ENCODE measurements at places on chromosomes 7 and 10.

GRCh38 chr7:30907527-30908267 lies 4.0 kb upstream of the AQP1 start:
- DNase-seq: no peak

DNA sequence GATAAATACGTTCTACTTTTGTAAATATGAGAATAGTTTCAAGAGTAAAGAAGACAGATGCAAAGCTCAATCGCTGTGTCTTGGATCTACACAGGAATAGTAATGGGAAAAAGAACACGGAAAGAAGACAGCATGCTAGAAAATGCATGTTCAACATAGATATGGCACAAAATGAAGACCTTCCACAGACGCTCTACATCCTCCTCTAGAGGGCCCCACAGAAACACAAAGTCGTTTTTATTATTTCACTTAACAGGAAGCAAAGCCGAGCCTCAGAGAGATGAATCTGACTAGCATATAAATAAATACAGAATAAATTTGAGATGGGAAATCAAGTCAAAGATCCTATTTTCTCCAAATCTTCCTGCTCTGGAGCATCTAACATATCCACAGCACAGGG lies 292.6 kb downstream of the PARD3 start:
- no peak for DNase-seq

GRCh38 chr10:132563485-132564248 lies 26.1 kb downstream of the INPP5A start:
- DNase-seq: peak; percentile 75

DNA sequence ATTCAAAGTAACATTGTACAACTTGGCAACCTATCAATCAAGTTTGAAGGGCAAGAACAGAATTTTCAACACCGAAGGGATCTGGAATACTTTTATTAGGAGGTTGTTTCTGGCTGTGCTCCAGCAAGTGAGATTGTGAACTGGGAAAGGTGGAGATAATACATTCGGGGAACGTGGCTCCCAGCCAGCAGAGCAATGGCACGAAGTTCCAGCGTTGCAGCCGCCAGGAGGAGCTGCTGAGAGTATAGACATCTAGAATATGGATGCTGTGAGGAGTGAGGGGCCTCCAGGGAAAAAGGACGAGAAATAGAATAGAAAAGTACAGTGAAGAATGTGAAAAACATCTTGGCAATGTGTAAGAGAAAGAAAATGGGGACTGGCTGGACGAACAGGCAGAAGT lies 69.5 kb downstream of the TCERG1L start:
- DNase-seq: peak; percentile 72

DNA sequence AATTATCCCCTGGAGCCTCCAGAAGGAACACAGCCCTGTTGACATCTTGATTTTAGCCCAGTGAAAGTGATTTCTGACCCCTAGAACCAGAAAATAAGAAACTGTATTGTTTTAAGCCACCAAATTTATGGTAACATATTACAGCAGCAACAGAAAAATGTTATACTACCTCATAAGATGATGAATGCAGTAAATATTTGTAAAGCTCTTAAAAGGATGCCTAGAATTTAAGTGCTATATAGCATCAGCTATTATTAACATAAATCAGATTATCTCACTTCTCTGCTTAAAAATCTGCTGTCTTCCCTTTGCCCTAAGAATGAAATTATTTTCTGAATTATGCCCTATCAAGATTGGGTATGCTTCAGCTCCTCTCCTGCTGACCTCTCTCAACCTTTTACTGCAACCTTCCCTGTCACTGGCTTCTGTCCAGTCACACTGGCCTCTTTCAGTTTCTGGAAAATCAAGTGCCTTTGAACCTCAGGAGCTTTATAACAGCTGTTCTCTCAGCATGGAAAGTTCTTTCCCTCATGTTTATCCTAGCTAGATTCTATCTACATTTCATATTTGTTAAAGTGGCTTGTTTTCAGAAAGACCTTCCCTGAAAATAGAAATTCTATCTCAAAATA lies 78.9 kb downstream of the GPR37 start:
- no peak for DNase-seq

- no peak for DNase-seq
Observed at GRCh38 chr7:113374955-113375354, 256.6 kb upstream of the SMIM30 start.

All from islet precursor cell (in vitro differentiated cells).